CD4-positive, alpha-beta T cell treated with Interleukin-4 for 1 hour (primary cell): ENCODE measurements at places on chromosomes 2 and 18.

- no peak for DNase-seq
Measured at GRCh38 chr2:105617631-105618350, 126.9 kb upstream of the NCK2 start.

DNA sequence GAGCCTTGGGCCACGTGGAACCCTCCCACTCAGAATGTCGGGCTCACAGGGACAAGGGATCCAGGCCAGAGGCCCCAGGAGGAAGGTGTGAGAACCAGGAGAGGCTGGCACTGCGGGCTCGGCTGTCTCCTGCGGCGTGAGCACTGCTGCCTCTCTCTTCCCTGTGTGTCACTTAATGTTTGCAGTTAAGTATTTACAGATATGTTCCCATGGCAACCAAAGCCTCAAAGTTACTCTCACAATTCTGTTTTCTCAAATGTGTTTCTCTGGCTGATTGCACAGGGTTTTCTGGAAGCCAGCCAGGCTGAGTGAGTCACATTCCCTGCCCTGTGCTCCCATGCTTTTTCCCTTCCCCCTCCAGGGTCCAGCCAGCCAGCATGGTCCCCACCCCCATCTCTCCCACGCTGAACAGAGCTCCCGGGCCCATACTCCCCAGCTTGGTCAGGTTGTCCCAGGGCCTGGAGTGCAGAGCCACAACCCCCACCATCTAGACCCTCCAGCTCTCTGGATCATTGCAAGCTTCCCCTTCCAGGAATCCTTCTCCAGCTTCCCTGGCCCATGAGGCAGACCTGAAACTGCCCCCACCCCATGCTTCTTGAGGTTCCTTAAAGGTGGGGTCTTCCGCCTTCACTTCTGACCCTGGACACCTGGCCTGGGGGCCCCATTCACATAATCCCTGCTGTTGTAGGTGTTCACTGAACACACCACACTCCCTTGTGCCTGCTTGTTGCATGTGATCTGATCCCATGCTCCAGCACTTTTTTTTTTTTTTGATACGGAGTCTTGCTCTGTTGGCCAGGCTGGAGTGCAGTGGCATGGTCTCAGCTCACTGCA is 265.9 kb downstream of the CELF4 start:
- no peak for DNase-seq

DNA sequence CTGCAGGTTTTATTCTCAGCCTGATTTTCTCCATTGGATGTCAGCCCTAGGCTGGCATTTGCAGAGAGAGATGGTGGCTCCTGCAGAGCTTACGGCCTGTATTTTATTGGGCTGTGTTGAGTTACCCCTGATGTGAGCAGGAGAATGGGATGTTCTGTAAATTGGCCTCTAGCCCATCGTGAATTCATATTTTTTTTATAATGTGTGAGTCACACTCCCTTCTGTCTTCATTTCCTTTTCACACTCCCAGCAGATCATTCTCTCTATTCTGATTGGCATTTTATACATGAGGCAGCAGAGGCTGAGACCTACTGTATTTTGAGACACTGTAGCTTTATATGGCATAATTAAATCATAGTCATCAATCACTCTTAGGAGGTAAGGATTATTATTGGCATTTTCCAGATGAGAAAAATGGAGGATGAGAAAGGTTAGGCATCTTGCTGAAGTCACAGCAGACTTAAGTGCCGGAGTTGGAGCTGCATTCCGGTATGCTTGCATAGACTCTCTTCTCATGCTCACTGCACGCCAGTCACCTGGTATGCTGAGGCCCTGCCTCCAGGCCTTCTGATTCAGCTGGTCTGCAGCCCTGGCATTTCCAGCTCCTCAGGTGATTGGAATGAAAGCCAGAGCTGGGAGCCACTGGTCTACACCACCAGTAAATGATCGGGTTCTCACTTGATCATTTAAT is 142.4 kb downstream of the NEDD4L start:
- no peak for DNase-seq

- no peak for DNase-seq
Measured at GRCh38 chr2:239195318-239195871, 205.4 kb downstream of the HDAC4 start.

- no peak for DNase-seq
Measured at GRCh38 chr2:145587922-145588321, 1068.0 kb upstream of the ZEB2 start.

DNA sequence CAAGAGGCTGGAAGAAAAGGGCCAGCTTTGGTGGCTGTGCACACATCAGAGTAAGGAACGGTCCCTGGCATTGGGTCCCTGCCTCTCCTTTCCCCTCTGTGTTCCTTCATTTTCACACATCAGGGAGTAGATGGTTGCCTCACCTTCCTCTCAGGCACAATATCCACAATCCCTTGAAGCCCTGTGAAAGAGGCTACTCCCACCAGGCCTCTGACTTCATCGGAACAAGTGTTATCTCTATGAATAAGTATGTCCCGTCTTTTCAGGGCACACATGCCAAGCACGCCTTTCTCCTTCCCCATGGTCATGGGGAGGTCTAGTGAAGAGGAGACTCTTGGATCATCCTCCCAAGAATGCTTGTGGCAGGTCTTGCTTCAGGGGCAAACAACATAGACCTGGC is 61.2 kb upstream of the LMAN1 start:
- DNase-seq = no peak

- DNase-seq = no peak
Measured at GRCh38 chr18:40423291-40423690, 1531.7 kb upstream of the PIK3C3 start.

DNA sequence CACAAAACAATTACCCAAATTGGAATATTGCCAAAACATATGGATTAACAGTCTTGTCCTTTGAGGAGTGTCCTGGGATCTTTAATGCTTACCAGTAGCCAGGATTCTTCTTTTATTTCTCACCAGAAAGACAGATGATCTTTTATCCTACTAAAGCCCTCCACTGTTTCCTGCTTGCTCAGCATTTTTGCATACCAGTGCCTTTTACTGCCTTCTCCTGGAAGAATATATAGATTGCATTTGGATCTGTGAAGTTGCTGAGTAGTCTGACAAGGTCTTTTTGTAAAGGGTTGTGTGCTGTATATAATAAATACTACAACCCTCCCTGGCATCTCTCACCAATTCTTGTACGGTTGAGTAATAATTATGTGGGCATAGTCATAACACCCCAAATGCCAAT is 652.2 kb downstream of the LRRTM4 start:
- DNase-seq = no peak

GRCh38 chr18:13460946-13461345 is 242.4 kb downstream of the LDLRAD4 start:
- DNase-seq = no peak

DNA sequence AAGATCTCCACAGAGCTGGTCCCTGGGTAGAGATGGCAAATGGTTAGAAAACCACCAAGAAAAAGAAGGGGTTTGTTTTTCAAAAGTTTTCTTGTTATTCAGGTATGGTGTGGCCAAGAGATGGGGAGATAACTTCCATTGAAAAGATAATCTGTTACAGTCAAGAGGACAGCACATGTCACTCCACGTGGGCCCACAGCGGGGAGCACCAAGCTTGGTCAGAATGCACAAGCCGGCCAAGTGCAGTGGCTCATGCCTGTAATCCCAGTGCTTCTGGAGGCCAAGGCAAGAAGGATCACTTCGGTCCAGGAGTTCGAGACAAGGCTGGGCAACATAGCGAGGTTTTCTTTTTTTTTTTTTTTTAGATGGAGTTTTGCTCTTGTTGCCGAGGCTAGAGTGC is 6.0 kb upstream of the LCLAT1 start:
- no peak for DNase-seq

GRCh38 chr2:240187989-240188590 is 47.6 kb upstream of the OTOS start:
- no peak for DNase-seq

GRCh38 chr2:182818925-182819324 is 47.5 kb downstream of the FRZB start:
- no peak for DNase-seq

DNA sequence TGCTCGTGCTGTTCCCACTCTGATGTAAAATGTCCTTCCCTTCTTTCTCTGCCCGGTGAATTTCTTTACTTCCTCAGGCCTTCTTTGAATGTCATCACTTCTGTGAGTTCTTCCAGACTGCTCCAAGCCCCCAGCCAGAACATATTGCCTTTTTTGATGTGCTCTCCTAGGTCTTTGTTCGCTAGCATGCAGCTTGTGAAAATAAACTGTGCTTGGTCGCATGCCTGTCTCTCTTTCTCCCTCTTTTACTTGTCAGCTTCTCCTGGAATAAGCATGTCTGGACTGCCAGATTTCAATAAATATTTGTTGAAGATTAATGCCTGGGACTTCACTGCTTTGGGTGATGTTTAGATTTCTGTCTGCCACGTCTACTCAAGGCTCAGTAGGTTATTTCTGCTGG is 82.7 kb upstream of the ARHGAP28 start:
- DNase-seq = no peak
